ENCODE measurements at places on chromosomes 5 and 9.

- DNase-seq: no peak
These were observed 3.8 kb upstream of the IQGAP2 start for GRCh38 chr5:76399268-76399667.

GRCh38 chr5:133569347-133569746 is 43.0 kb downstream of the FSTL4 start:
- no peak for DNase-seq

DNA sequence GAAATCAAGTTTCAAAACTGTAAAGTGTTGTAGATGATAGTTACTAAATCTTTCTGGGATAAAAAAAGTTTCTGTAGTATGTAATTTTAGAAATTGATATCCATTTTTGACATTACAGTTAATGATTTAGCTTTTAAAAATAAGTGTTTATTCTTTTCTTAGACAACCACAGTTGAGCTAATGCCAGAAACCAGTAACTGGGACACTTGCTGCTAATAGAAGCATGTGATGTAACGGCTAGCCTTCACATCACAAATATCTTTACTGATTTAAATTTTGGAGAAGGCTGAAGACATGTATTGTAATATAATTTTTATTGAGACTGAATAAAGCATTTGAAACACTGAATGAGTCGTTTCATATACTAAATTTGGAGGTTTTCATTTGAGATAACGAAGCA is 18.8 kb downstream of the CSNK1G3 start:
- no peak for DNase-seq

DNA sequence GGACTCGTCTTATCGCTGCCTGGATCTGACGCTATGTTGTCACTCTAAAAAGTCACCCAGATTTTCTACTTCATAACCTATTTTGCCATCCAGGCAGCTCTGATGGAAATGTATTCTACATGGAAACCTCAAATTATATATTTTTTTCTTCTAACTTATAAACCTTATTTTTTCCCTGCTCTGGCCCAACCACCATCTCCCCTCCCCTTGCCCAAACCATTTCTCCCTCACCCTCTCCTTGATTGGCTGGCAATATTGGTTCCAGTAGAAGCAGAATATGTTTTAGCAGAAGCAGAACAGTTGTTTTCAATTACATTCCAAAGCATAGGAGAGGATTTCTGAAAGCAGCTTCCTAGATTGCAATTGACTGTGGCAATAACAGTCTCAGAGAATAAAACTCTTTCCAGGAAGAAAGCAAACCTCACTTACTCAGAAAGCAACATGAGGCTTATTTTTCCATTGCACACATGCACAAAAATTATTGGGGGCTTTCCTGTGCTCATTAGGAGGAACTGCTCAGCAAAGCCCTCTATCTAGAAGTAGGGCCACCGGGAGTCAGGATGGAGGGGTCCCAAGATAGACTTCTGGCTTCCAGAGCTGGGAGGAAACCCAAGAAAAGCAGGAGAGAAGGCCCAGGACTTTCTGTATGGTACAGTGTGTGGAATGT is 191.8 kb downstream of the ESM1 start:
- DNase-seq: no peak

- DNase-seq: no peak
These were observed 171.3 kb upstream of the ZNF462 start for GRCh38 chr9:106691627-106692026.

- no peak for DNase-seq
These were observed 61.2 kb downstream of the COL15A1 start for GRCh38 chr9:99004717-99005460.

GRCh38 chr9:18362901-18363685 is 110.9 kb upstream of the ADAMTSL1 start:
- no peak for DNase-seq

DNA sequence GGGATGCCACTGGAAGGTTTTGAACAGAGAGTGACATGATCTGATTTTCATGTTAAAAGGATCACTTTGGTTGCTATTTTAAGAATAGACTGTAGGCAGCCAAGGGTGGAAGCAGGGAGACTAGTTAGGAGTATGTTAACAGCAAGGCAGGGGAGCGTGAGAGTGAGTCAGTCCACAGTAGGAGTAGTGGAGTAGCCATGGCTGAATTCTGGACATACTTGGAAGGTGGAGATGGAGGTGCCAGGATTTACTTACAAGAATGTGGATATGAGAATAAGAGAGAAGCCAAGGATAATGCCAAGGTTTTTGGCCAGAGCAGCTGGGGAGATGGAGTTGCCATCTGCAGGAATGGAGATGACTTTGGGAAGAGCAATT is 118.8 kb downstream of the GALNT10 start:
- no peak for DNase-seq

DNA sequence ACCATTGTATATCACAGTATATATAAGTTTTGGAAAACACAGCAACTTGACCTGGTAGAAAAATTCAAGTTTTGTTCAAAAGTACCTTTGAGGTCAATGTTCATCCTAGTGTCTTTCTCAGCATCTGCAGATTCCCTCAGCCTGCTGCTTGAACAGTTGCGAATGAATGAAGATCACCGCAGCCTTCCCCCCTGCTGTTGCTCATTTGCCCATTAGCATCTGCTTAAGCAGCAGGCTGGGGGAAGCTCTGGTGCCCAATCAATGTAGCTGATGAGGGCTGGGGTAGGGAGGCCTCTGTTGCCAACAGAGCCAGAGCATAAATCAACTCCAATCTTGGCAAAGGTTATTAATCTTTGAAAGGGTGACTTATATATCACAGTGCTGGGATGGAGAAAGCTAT is 586.5 kb upstream of the PTPRD start:
- DNase-seq: no peak

GRCh38 chr5:124669300-124669648 is 77.2 kb downstream of the ZNF608 start:
- no peak for DNase-seq

GRCh38 chr9:75000835-75001234 is 27.3 kb downstream of the CARNMT1 start:
- no peak for DNase-seq

GRCh38 chr5:120358949-120359348 is 105.2 kb upstream of the PRR16 start:
- no peak for DNase-seq

- no peak for DNase-seq
These were observed 1.7 kb downstream of the DUSP1 start for GRCh38 chr5:172769342-172769615.

GRCh38 chr5:89983216-89983615 is 426.3 kb downstream of the CETN3 start:
- DNase-seq: no peak

- peak; percentile 93 for DNase-seq
These were observed at the start of gene NUDCD2 for GRCh38 chr5:163459819-163460561. NUDCD2 (minus strand) TSS chr5:163460102; CDS start chr5:163460050, 52 bp downstream.

DNA sequence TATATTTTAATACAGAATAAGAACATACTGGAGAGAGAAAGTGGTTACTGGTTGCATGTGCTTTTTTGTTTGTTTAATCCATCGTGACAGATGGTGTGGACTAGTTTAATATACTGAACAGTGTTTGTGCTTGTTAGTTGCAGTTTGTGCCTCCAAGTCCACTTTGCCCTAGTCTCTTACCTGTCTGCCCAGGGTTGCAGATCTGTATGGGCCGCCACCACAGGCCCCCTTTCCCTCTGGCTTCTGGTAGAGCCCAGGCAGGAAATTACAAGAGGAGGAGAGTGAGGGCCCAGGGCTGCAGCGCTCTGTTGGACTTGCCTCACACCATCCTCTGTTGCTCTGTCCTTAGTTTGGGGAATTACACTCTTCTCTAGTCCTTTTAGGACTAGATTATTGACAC is 166.4 kb downstream of the KDM4C start:
- DNase-seq: no peak

GRCh38 chr9:113854310-113854709 is 21.8 kb upstream of the ZNF618 start:
- no peak for DNase-seq

- no peak for DNase-seq
These were observed 148.7 kb downstream of the CDK5RAP2 start for GRCh38 chr9:120431268-120431667.

DNA sequence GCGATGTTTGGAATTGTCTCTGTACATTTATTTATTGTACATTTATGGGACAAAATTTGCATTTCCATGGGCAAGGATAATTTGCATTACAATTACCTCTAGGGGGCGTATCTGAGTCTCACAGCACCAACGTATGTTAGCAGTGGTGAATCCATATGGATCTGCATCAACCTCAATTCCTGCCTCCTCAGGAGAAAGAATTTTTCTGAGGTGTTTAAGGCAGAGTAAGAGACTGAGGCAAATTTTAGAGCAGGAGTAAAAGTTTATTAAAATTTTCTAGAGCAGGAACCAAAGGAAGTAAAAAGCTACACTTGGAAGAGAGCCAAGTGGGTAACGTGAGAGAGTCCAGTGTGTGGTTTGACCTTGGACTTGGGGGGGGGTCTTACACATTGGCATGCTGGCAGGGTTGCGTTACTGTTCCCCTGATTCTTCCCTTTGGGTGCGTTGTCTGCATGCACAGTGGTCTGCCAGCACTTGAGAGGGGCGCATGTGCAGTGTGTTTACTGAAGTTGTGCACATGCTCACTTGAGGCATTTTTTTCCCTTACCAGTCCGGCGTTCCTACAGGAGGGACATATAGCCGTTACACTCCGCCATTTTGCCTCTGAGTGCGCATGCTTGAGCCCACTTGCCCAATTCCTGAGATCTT is 21.0 kb upstream of the RAB14 start:
- DNase-seq: no peak

DNA sequence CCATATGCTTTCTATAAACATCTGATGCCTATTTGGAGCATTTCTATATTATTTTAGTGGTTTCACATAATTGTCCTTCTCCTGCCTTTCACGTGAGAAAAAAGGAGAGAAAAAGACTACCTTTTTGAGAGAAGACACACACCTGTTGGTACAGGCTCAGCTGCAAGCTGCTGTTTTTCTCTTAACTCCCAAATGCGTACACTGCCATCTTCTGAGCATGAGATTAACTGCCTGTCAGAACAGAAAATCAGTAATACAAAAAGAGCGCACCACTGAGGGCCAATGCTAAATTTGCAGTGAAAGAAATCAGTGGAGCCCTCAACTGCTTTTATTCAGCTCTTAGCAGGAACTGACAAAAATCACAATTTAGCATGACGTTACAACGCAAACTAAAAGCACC is 54.9 kb downstream of the WDR41 start:
- no peak for DNase-seq

- DNase-seq: no peak
These were observed 44.6 kb upstream of the ZSWIM6 start for GRCh38 chr5:61287474-61287873.

DNA sequence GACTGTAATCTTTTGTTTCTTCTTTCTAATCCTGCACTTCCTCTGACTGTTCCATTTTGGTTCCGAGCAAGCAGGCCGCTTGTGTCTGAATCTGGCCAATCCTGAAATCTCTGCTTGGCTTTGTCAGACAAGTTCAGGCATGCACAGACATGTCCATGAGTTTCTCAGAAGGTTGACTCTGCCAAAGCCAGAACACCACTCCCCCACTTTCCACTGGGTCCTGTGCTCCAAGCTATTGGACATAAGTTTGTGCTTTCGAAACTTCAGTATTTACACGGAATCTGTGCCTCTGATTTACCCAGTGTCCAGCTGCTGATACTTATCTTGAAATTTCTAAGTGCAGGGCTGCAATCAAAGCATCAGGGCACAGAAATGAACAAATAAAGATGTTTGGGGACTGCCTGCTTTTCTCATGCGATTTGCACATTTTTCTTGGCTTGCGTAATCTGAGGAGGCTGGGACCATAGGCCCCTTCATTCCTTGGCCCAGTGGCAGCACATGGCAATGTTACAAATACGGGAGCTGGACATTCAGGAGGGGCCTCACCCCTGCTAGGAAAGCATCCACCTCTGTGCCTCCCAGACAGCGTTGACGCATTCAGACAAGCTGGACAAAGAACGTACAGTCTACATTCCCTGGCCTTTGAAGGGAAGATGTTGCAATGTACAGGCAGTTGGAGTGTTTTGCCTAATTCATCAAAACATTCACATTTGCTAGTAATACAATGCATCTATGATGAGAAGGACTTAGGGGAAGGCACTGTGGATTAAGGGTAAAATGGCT is 209.2 kb upstream of the PAPPA start:
- DNase-seq: no peak

GRCh38 chr9:93009337-93010015 is 49.0 kb upstream of the SUSD3 start:
- no peak for DNase-seq

DNA sequence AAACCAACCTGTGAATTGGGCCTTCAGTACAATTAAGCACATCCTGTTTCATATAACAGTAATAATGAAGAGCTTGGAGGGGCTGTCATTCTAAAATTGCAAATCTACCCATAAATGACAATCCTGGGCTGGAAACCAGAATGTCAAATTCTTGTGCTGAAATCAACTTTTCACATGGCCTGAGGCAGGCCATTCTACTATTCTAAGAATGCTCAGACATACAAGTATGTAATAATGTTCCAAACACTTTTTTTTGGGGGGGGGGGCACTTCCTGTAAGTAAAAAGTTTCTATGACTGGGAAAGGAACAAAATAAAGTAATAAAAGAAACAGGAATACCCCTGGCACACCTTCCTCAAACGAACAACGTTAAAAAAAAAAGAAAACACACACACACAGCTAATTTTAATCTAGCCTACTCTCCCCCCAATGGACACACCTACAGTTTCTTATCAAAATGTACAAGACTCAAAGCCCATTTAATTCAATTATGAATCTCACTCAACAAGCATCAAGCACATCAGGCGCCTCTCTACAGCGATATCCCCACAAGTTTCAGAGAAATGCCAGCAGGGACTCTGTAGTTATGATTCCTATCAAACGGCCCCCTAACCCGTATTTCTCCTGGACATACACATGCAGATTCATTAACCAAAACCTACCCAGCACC is 1.4 kb downstream of the ETF1 start:
- DNase-seq: no peak

DNA sequence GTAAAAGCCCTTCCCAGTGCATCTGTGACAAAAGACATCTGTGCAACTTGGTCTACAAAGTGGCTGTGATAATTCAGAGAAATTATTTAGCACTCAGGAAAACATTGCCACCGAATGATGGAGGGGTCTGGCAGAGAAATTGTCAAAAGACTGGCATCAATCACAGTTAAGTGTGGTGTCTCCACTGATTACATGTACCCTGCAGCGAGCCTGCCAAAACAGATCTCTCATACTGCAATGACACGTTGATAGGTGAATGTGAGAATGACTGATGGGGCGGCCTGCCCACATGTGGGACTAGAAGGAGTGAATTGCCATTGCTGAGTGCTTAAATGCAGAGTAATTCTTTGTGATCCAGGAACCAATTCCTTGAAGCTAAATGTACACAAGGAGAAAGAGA is 136.4 kb upstream of the PCSK5 start:
- no peak for DNase-seq

DNA sequence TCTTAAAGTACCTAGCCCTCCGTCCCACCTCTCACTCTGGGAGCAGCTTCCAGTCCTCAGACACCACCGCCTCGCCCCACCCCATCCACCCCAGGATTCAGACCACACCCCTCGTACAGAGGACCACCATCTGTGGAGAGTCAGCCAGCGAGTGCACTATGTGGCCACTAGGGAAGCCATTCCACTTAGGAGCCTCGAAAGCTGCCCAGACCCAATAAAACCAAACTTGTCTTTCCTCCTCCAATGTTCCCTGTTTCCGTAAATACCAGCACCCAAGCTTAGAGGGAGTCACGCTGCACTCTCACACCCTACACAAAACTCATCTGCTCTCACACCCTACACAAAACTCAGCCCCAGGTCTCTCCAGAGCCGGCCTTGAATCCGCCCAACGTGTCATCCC is 1.9 kb downstream of the GCNT4 start:
- no peak for DNase-seq
